ENCODE measurements at places on chromosomes 3 and 15. TPM values are rescaled to one million over a fixed set of nuclear protein-coding genes. Genes with fewer than 3 reads are reported as not detected.

DNA sequence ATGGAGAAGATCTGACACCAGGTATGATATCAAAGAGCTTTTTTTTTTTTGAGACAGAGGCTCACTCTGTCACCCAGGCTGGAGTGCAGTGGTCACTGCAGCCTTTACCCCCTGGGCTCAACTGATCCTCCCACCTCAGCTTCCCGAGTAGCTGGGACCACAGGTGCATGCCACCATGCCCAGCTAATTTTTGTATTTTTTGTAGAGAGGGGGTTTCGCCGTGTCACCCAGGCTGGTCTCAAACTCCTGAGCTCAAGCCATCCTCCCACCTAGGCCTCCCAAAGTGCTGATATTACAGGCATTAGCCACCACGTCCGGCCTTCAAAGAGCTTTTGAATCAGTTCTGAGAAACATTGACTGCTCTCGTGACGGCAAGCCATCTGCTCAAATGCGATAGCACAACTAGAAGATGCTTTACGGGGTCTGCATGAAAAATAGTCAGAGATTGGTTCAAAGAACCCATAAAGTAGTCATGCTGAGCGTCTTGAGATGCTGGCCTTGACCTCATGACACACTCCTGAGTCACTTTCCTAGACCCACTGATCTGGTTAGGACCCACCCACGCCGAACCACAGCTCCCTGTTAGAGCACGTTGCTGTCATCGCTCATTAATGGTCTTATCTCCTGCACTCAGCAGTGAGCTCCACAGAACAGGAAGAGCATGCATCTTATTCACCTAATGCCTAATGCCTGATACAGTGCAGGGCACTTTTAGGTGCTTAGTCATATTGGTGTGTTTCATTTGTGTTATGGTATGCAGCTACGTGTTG is 57.0 kb upstream of the NR2F2 start:
- peak; percentile 97 for DNase-seq

GRCh38 chr3:128348805-128349531 is 117.7 kb downstream of the DNAJB8 start:
- DNase-seq, result peak; percentile 15

DNA sequence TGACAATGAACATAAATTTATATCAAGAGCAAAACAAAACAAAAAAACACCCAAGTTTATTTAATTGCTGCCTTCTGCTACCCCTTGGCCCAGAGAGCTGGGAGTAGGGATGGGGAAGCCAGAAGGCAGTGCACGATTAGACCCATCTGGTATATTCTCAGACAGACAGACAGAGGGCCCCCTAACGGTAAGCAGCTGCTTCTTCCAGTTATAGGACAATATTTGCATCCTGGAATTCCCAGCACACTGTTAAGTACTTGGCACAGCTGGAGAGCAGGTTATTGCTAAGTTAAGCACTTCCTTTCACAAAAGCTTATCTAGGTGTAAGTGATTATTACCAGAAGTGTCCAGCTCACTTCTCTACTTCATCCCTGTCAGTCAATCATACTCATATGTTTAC is 39.3 kb downstream of the C2CD4B start:
- peak; percentile 57 for DNase-seq

DNA sequence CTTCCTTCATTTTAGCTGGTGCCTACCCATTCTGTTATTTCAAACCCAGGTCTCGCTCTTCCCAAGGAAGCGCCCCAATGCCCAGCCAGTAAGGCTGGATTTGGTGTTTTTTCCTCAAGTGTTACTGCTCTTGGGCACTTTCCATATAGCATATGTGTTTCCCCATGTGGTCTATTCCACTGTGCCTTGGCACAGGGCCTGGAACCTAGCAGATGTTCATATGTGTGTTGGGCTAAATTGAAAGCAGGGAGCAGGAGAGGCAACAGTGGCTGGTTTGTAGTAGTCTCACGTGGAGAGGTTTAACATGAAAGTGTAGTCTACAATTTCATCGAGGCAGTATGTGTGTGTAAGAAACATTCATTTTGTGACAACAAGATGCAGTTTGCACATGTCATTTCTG is 48.2 kb upstream of the TEX264 start:
- peak; percentile 63 for DNase-seq

DNA sequence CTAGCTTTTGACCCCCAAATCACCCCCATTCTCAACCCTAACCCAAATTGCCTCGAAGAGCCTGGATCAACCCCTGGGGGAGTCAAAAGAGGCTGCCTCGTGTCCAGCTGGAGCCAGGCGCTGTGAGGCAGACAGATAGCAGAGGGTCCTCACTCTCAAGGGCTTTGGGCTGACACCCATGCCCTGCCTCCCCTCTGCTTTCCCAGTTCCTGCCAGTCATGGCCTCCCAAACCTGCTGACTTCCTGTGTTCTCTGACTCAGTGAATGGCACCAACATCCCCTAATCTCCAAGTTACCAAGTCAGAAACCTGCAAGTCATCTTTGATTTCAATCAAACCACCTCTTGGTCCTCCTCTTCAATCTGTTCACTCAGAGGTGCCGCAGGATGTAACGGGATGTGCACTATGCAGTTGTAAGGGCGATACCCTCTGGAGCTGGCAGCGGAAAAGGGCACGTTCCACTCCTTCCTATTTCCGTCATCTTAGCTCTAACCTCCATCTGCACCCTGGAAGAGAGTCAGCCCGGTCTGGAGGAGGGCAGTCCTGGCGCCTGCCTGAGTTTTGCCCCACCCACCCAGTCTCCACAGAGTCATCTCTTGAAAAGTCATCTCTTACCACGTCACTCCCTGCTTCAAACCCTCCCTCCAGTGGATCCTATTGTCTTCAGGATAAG is 52.4 kb upstream of the FAM174B start:
- no peak for DNase-seq

DNA sequence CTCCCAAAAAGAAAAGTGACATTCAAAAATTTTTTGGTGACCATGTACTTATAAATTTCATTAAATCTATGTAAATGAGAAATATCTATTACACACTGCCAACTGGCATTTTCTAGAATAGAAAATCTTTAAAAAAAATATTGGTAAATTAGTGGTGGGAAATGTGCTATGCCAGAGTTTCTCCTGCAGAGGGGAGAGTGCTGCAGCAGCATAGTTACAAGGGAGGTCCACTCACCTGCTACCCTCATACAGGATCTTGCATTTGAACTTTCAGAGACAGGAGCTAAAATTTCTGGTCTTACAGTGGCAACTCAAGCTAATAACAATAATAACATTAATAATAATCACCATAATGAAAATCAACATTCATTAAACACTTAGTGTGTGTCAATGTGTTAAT is 459.6 kb downstream of the NSUN3 start:
- no peak for DNase-seq

DNA sequence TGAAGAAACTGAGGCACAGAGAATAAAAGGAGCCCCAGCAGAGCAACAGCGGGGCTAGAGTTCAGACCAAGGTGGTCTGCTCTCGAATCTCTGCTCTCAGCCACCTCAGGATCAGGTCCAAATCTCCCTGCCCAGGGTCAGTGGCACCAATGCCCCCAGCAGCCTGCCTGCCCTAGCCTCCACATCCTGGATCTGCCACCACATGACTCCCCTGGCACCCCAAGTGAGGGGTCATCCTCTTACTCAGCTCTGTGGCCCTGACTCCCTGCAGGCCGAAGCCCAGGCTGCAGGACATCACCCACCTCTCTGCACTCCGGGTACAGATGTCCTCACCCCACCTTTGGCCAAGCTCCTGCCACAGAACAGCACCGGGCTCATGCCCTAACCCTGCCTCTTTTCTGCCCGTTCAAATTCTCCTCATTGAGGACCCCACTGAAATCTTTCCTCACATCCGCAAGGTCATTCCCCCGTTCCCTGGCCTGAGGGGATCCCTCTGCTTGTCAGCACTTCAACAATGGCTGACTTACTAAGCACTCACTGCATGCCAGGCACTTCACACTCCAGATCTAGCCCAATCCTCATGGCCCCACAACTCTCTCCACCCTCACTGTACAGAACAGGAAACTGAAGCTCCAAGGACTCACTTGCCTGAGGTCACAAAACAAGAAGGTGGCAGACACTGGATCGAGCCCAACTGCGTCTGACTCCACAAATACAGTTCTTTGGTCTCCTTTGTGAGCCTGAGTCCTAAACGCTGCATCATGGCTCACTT is 4.3 kb downstream of the PPIB start:
- no peak for DNase-seq

DNA sequence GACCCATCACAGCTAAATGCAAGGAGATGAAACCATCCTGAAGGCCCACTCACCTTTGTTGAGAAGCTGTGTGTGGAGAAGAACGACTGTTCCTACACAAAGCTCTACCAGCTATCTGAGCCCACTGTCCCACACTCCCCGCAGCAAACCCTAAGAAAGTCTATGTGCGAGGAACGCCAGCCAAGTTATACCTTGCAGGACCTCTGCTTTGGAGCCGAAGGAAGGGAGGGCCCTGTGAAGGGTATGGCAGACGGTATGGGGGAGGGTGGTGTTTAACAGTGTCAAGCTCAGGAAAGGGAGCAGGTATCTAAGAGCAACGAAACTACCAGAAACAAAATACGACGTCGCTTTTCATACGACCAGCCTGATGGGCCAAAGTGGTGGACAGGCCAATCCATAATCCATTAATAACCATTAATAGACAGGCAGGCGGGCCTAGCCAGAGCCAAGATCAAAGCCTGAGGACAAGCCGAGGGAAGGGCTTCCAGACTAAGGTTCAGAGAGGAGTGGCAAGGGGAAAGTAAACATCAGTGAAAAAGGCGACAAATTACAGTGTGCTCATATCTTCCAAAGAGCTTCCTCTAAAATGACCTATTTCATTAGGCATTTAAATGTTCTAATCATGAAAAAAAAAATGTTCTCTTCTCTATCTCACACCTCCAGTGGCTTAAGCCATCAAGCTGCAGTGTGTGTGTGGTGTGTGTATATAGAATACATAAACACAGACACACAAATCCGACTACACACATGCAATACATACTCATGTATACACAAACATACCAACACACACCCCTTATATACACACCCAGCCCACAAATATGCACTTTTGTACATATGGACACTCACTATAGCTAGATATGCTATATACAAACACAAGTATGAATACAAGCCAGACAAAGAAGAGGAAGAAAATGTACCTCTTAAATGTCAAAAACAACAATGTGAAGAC is 43.9 kb downstream of the PTPN23 start:
- no peak for DNase-seq

GRCh38 chr15:96792216-96792615 is 461.7 kb downstream of the NR2F2 start:
- DNase-seq, result no peak

CYP1A2 gene
- total RNA-seq, result not detected

MFN1 gene
- total RNA-seq, result 220 TPM

Data from fibroblast of the aortic adventitia (primary cell).